ENCODE measurements at places on chromosomes 1 and 21.

DNA sequence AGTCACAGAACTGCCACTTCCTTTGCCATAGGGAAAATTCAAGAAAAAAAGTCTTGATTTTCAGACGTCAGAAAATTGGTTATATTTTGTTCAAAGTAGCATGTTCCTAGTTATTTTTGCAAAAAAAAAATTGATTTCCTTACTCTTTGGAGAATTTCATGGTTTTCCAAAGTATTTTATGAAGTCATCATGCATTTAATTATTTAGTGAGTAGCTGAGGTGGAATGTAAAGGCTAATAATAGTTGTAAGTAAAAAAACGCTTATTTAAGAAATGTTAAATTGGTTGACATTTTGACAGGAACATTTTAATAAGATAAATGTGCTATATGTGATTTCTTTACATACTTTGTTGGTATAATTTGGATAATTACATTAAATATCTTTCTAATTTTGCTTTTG lies 20.8 kb downstream of the TSEN15 start:
- no peak for DNase-seq

- DNase-seq: peak; percentile 38
Measured at GRCh38 chr1:211908453-211908852, 77.9 kb upstream of the LPGAT1 start.

DNA sequence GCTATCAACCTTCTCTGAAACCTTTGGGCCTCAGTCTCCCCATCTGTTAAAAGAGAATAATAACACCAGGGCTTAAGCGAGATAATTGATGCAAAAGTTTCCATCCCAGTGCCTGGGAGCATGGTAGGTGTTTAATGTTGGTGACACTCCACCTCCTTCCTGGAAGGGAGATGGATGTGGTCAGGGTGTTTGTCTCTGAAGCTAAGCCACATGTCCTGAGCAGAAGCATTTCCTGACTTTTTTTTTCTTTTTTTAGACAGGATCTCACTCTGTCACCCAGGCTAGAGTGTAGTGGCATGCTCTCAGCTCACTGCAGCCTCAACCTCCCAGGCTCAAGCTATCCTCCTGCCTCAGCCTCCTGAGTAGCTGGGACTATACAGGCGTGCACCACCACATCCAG lies 72.6 kb upstream of the HMGB4 start:
- no peak for DNase-seq

GRCh38 chr1:52691821-52692220 lies 6.3 kb downstream of the COA7 start:
- no peak for DNase-seq

DNA sequence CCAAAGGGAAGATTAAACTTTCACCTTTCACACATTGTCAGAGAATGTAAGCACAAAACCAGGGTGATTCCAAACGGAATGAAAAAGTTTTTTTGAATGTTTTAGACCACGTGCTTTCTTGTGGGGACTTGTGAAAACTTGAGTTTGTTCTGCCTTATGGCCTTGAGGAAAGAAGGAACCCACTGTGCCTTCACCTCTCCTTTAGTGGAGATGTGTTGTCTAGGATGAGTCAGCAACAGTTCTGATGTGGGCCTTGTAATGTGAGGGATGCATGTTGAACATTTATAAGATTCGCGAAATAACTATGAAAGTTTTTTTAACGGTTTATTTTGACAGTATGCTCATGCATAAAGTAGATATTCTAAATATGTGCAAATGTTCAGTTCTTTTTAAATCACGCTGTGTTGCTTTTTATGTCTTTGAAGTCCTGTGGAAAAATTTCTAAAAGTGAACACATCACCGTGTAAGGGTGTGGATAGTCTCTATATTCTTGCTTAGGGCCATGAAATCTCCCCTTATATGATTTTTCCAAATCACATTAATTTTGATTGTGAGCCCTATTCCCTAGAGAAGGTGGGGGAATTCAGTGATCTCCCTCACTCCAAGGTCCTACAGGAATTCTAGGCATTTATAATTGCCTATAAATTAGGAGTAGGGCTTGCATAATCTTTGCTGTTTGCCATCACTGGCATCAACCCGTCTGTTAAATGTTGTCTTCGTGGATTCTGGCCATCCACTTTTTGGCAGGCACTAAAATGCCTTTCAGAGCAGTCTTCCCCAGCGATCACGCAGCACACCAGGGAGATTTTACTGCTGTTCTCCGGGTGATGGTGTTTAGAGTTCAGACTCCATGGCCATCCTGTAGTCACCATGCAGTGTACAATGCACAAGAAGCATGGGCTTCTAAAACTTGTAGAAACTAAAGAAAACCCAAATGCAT lies 47.4 kb downstream of the PLA2G4A start:
- DNase-seq: no peak

DNA sequence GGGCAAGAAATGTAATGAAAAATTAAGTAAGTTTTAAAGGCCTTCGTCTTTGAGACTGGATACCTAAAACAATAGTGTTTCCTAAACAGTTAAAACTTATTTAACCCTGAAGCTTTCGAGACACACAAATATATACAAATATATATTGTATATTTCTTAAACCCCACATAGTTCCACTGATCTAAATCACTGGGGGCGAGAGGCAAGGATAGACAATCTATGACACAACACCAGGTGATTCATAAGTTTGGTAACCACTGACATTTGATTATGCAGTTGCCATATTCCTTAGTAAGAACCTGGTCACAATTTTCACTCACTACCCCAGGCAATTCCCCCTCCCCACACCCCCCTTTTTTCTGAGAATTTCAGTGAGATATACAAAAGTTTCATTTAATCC lies 55.3 kb upstream of the BOLA1 start:
- DNase-seq: no peak
